EL (cell line): ENCODE measurements at places on chromosomes 7 and 10.
A peak's percentile ranks its signal among the peaks of the same experiment; 100 is the strongest.

GRCh38 chr7:90972906-90973550 lies 291.2 kb upstream of the FZD1 start:
- DNase-seq, result peak; percentile 36

DNA sequence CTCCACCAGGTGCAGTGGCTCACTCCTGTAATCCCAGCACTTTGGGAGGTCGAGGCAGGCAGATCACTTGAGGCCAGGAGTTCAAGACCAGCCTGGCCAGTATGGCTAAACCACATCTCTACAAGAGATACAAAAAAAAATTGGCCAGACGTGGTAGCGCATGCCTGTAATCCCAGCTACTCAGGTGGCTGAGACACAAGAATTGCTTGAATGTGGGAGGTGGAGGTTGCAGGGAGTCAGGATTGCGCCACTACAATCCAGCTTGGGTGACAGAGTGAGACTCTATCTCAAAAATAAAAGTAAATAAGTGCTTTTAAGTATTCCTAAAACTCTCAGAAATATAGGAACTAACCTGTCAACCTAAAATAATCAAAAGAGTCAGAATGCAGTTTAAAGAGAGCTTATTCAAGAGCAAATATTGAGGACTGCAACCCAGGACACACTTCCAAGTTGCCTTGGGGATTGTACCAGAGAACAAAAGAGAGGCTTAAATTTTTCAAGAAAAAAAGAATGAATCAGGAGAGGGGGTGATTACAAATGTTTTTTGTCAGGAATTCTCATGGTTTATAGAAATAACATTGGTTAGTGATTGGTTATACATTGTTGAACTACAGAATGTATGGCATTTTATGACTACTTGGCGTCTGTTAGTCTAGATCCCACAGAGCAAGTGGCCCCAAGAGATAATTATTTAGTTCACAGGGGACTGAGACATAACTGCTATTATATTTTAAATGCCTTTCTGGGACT lies 33.2 kb upstream of the PPP1R9A start:
- DNase-seq, result no peak

DNA sequence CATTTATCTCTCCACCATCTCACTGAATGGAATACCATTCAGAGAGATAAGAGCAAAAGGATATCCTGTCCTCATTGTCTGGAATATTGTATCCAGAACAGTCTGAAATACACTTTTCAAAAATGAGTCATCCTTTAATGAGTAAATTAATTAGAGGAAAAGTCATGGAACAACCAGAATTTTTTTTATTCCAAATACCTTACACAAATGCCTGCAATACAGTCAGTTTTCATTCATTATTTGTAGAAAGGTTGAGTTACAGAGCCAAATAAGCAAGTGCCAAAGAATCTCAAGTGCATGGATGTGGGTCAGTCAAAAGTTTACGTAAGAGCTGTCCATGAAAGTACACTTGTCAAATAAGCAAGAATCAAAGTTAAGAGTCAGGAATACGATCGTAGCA lies 482.6 kb downstream of the IPMK start:
- DNase-seq, result no peak

DNA sequence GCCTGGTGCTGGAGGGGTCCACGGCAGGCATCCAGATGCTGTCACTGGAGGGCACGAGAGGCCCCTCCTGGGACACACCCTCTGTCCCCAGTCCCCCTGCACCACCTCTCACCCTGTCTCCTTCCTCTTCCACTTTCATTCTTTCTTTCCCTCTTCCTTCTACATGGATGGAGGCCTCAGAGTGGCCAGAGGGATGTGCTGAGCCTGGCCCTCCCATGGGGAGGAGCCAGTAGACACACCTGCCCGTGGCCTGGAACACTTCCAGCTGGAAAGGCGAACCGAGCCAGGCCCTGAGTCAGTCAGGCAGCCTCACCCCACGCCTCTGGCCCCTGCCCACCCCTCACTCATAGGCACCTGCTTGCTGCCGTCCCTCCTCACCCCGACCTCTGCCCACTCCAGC lies 55.9 kb upstream of the MXI1 start:
- DNase-seq, result no peak

DNA sequence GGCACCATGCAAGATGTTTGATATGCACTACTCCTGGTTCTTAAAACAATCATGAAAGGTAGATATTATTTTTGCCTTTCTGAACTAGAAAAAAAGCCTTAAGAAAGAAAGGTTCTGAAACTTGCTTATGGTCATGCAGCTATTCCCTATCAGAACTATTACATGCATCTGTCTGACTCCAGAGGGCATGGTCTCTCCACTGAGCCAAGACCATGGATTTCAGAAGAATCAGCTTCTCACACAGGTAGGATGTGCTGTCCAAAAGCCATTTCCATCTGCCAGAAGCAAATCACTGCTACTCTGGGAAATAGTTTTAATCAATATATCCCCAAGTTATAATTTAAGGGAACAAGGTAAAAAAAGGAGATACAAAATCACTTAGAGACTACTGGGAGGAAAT lies 69.5 kb downstream of the STK17A start:
- DNase-seq, result no peak

GRCh38 chr7:16646472-16647072 lies 591 bp downstream of the BZW2 start:
- DNase-seq, result peak; percentile 30

DNA sequence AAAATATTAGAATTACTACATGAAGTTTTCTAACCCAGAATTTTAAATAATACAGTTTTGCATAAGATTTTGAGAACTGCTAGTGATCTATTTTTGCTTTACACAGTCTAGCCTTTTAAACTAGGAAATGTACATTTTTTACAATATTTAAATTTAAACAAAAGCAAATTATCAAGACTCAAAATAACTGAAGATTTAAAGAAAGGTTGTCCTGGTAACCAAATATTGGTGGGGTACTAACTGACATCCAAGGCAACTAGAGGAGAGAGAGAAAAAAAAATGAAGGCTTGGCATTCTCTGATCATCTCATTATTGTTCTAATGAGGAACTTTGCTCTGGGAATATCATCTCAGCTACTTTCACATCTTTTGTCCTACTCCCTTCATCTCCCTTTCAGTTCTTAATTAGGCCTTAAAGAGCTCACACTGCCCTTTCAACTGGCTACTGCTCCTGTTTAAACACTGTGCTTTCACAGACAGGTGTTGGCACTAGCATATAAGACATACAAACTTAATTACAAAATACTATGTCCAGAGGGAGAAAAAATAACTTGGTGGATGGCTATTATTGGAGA lies 33.7 kb downstream of the RAB11FIP2 start:
- DNase-seq, result no peak

GRCh38 chr7:140923358-140924006 lies 1.2 kb downstream of the BRAF start:
- peak; percentile 20 for DNase-seq

DNA sequence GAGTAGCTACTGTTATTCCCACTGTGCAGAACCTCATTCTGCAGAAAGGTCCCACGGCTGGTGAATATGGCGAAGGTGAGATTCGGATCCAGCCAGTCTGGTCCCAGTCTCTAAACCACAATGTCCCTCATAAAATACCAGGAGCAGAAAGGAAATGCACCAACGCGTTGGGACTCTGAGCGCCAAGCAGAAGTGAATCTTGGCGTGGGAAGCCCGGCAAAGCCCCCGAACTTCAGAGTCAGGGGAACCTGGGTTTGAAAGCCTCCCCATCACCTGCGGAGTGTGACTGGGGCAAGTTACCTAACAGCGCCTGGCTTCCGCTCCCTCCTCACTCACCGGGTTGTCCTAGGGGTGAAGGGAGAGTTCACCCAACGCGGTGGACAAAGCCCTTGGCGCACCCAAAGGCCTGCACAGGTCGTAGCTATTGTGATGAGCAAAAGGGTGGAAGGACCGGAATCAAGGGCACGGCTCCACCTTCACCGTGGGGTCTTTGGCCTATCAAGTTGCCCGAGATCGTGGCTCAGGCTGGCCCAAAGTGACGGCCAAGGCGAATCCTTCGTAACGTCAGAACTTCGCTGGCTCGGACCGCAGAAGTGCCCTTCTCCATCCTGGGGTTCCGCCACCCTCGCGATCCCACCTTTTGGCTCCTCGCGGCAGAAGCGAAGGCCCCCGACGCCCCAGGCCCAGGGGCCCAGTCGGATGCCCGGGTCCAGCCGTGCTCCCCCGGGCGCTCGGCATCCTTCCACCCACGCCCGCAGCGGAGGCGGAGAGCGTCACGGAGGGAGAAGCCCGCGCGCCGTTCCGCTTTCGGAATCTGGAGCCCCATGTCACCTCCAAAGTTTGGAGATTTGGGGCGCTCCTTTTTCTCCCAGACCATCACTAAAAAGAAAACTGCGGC lies 811 bp downstream of the RGS10 start:
- DNase-seq, result peak; percentile 39

GRCh38 chr7:55174856-55175255 lies 156.0 kb downstream of the EGFR start:
- DNase-seq, result no peak

- no peak for DNase-seq
Observed at GRCh38 chr7:99002827-99003212, 124.5 kb downstream of the TRRAP start.

DNA sequence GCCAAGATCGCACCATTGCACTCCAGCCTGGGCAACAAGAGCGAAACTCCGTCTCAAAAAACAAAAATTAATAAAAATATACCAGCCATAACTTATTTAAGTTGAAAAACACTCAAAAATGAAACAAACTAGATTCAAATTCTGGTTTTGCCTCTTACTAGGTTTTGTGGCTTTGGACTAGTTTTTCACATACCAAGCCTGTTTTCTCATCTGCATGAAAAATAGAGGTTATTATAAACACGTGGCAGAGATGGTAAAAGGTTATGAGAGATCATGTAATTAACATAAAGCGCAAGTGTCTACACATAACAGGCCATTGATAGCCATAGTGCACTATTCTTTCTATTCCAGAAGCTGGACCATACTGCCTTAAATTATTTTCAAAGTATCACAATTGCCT lies 35.5 kb upstream of the CABCOCO1 start:
- peak; percentile 61 for DNase-seq

DNA sequence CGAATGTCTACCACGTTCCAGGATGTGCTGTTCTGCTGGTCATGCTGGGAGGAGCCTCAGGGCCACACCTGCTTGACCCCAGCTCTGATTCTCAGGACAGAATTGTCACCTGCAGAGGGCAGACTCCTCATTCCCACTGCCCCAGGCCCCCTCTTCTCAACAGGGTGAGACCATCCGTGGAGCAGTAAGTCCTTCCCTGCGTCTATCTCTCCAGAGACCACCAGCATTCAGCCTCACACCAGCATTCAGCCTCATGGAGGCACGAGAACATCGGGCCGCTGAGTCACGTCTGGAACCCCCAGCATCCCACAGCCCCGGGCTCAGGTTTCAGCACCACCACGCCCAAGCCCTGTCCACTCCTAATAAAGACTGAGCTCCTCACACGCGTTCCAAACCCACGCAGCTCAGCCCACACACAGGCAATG lies 273.4 kb downstream of the DIP2C start:
- no peak for DNase-seq

- peak; percentile 7 for DNase-seq
Observed at GRCh38 chr7:111292026-111292470, 201.1 kb downstream of the LRRN3 start.

GRCh38 chr10:4384245-4384644 lies 441.8 kb upstream of the AKR1E2 start:
- DNase-seq, result no peak

DNA sequence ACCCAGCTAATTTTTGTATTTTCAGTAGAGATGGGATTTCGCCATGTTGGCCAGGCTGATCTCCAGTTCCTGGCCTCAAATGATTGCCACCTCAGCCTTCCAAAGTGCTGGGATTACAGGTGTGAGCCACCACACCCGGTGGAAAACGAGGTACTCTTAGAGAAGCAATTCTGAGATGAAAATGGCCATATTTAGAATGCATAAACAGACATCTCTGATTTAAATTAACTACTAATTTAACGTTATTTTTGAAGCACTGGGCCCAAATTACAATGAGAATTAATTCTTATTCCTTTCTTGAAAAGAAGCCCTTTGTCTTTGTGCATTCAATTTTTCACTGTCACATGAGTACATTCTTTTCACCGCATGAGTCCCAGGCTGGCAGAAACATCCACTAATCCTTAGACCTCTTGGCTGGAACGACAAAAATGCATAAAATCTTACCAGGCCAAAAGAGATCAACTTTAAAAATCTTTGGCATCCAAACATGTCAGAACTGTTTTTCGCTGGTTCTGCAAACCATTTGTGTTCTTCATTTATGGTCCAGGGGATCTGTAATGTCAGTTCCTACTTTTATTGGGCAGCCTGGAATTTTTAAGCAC lies 60.1 kb upstream of the CAPZA2 start:
- peak; percentile 81 for DNase-seq

DNA sequence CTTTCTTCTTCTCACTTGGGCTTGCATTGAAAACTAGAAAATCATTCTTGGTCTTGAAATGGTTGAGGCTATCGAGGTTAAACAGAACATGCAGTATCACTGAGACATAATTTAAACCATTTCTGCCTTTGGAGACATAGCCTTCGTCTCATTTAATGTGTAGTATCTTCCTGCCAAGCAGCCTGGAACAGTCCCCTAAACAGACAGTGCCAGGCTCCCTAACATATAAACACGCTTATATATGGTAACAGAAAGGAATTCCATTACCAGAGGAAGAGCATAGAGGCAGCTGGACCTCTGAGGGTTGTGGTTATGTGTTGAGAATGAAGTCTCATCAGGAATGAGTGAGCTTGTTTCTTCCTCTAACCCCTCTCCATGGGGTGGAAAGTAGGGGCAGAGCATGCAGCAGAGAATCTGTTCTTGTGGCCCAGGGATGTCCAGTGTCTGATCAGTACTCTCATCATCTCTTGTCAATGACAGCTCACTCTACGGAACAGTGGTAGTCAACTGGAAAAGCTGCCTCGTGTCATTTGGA lies 11.2 kb downstream of the CACNB2 start:
- DNase-seq, result no peak

- no peak for DNase-seq
Observed at GRCh38 chr7:135990258-135990657, 13.1 kb upstream of the MTPN start.

GRCh38 chr10:13527864-13528122 lies 1.0 kb downstream of the BEND7 start:
- DNase-seq, result no peak

GRCh38 chr10:73847031-73847430 lies 27.3 kb downstream of the CAMK2G start:
- DNase-seq, result no peak

DNA sequence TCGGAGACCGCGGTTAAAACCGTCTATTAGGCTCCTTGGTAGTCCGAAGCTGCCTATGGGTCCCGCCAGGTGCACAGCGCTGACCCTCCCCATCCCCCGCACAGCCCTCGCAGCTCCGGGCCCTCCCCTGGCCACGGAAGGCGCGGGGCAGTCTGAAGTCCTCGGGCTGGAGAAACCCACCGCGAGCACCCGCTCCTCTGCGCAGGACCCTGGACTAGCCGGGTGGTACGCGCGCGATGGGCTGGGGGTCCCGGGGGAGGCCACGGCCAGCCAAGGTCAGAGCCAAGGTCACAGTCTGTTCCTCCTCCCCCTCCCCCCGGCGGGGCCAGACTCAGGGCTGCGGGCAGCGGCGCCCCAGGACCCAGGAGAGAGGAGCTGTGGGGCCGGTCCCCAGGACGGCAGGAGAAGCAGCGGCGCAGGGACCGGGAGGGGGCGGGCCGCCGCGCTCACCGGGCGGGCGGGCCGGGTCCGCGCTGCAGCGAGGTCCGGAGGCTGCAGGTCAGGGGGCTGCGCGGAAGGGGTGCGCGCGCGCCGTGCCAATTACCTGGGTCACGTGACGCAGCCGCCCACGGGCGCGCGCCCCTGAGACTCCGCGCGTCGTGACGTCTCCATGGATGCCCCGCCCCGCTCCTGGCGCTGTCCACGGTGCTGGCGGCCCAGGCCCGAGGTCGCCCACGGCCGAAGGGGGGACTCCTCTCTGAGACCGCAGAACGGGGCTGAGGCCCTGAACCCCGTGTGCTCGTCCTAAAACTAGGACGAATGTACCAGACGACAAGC lies at the start of gene OGDHL:
OGDHL (minus strand) TSS at position 535 of the 777 bp plus-strand sequence. CDS start 3,731 bp downstream, outside the sequence.
- DNase-seq, result peak; percentile 49
